ENCODE measurements at places on chromosomes 12 and 14.

DNA sequence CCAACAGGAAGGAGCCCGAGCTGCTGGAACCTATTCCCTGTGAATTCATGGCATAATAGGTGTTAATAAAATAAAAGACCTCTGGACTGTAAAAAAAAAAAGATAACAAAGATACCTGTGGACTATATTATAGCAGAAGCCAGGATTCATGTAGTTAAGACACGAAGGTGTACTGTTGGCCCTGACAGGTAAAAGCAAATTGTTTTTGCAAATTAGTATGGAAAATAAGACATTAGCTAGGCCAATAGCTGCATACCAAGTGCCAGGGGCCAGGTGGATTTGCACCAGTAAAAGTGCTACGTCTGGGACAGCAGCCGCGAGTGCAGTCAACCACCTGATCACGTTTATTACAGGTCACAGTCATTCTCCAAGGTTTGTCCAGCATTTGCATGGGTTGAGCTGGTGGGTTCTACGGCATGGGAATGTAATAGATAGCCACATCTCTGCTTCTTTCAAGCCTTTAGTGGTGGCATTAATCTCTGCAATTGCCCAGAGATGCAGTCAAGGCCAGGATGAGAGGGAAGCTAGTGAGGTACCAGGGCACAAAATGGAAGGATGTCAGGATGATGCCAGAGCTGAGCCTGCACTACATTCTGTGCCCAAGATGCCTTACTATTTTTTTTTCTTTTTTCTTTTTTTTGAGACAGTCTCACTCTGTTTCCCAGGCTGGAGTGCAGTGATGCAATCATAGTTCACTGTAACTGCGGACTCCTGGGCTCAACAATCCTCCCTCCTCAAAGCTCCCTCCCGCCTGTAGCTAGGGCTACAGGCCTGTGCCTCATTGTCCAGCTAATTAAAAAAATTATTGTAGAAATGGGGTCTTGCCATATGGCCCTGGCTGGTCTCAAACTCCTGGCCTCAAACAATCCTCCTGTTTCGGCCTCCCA lies 26.3 kb downstream of the TNFAIP2 start:
- DNase-seq, result no peak

DNA sequence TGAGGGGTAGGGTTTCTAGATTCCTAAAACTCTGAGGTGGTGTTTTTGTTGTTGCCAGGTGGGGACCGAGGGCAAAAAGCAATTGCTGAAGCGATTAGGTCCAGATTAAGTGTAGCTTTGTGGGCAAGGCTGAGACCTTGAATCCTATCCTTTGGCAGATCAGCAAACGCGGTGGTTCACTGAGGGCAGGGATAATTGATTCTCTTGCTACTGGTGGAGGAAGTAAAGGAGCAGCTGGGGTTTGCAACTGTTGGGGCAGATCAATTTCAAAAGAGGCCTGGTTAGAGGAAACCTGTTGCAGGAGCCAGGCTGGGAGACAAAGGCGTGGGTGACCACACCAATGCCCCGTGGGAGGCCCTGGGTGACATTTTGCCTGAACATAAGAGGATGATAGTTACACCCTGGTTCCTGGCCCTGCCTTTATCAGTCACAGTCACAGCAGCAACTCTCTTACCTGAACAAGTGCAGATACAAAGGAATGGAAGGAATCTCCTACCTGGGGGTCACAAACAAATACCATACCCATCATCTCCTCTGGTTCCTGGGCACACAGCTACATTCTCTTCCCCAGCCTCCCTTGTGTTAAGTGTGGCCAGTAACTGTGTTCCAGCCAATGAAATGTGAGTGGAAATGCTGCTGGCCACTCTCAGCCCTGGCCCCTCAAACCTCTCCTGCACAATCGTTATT lies 43.3 kb upstream of the RASSF3 start:
- no peak for DNase-seq

DNA sequence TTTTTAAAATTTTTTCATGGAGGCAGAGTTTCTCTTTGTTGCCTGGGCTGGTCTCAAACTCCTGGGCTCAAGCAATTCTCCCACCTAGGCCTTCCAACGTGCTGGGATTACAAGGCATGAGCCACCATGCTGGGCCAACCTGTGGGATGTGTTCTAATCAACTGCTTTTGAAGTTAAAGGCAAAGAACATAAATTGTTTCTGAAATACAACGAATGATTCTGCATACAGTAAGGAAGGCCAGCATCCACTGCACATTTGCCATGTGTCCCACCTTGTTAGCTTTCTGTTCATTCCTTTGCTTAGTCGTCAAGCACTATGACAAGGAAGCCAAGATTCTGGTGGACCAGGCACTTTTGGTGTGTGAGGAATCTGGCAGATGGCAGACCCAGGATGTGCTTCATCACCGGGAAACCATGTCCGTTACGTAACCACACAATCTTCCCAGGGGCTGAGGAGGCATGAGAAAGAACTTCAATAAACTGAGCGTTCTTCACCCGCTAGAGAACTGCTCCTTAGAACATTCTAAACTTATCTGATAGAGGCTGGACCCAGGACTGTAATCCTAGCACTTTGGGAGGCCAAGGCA lies 24.5 kb downstream of the MOK start:
- peak; percentile 91 for DNase-seq

- DNase-seq, result no peak
These were observed 31.0 kb downstream of the CCDC85C start for GRCh38 chr14:99573000-99573330.

DNA sequence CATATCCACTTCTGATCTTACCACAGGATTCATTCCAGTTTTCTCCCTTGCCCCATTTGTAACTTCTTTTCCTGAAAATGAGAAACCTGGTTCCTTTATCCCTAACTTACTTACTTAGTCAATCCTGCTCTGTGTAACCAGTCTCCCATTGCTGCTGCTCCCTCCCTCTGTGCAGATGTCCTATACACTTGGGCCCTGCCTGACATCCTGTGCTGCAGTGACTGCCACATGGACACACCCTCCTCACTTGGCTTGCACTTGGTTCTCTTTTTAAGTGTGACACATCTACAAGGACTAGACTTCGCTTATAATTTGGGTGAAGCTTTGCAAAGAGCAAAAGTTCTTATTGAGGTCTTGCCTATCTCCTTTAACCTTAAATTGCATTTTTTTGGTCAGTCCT lies 51.4 kb downstream of the FGD4 start:
- DNase-seq, result no peak

DNA sequence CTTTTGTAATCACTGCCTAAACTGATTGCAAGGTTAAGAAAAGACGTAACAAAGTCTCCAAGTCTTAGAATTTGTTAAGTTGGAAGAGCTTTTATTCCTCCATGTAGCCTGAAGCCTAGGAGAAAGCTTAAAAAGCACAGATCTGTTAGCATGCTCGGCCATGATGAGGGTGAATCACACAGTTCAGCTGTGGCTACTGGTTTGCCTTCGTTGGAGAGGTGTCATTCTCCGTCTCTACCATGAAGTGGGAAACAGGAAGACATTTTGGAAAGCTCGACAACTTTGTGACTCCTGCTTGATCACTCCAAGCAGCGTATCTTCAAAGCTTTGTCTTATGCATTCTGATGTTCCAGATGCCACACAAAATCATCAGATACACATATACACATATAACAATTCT lies 27.1 kb downstream of the DCP1B start:
- DNase-seq, result no peak

DNA sequence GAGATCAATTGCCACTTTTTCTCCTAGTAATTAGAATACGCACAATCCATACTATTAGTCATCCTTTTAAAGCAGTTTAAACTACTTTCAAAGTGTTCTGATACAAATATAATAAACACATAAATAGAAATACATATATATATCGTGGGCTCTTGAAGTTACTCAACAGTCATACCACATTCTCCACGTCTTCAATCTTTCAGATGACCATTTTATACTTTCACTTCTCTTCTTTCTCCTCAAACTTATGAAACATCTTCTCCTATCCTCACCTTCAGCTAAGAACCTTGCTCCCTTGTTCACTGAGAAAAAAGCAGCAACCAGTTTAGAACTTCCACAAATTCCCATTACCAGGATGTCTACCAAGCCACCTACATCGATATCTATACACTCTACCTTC lies 19.2 kb downstream of the CEP290 start:
- DNase-seq, result no peak

DNA sequence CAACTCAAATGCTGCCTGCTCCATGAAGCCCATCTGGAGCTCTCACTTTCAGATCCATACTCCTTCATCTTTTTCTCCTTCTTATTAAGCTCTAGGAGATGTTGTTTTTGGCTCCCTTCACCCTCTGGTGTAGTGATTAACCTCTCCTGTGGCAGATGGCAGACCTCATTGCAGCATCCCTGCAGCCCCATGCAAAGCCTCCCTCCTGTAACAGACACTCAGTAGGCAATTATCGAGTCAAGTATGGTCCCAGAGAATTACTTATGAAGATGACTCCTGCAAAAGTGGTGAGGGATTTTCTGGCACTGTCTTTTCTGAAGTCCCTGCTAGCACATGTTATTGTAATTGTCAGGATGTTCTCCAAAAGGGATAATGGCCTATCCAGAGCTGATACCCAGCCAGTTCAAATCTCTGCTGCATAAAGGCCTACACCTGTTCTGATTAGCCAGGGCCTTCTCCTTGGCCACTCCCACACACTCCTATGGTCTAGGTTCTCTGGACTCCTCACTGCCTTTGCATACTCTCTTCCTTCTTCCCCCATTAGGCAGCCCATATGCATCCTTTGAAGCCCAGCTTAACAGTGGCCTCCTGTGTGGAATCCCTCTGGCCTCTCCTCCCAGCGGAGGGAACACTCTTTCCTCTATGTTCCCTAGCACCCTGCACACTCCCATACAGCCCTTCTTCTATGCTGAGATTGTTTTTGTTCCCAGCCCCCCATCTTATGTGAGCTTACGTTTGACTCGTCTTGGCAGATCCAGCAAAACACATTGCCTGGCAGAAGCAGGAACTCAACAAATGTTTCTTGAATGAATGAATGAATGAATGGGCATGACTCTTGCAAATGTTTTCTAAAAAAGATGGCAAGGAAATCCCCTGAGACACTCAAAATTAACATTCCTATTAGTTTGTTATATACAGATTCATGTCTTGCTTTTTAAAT lies 43.9 kb upstream of the MDM1 start:
- no peak for DNase-seq

DNA sequence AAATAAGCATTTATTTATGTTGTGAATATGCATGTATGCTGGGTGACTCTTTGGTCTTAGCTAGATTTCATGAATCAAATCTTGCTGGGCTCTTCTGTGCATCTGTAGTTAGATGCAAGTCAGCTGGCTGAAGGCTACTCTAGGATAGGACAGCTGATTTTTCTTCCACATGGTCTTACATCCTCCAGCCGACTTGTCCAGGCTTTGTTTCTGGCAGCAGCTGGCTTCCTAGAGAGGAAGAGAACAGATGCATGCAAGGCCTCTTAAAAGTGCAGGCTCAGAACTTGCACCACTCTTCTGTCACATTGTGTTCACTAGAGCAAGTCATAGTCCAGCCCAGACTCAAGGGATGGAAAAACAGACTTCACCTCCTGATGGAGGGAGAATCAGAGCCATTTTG lies 435.4 kb upstream of the STXBP6 start:
- DNase-seq, result no peak

GRCh38 chr12:22935501-22935900 lies 310.5 kb downstream of the ETNK1 start:
- DNase-seq, result peak; percentile 2

DNA sequence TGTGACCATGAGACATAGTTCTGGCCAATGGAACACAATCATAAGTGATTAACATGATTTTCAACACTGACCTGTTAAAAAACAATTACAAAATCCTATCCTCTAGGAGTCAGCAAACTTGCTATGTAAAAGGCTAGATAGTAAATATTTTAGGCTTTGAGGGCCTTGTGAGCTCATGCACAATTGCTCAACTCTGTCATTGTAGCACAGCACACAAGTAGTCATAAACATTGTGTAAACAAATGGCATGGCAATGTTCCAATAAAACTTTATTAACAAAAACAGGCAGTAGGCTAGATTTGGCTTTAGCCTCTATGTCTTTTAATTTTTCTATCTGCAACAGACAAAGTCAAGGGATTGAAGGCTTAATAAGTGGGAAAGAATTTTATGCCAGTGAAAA lies 350.7 kb downstream of the C12orf50 start:
- DNase-seq, result no peak

- peak; percentile 54 for DNase-seq
These were observed 32.7 kb downstream of the KDM5A start for GRCh38 chr12:356276-356988.

- no peak for DNase-seq
These were observed 319 bp downstream of the GALNT6 start for GRCh38 chr12:51390891-51391282.

GRCh38 chr12:78719721-78720120 lies 144.9 kb upstream of the SYT1 start:
- DNase-seq, result no peak

GRCh38 chr12:119476951-119477350 lies 116.6 kb upstream of the TMEM233 start:
- DNase-seq, result no peak

- peak; percentile 5 for DNase-seq
These were observed 70.4 kb downstream of the TMEM116 start for GRCh38 chr12:111942557-111942956.

- DNase-seq, result no peak
These were observed 66.0 kb upstream of the GALNT9 start for GRCh38 chr12:132395192-132395907.

GRCh38 chr12:57135527-57136326 lies 7.4 kb downstream of the LRP1 start:
- DNase-seq, result peak; percentile 22

DNA sequence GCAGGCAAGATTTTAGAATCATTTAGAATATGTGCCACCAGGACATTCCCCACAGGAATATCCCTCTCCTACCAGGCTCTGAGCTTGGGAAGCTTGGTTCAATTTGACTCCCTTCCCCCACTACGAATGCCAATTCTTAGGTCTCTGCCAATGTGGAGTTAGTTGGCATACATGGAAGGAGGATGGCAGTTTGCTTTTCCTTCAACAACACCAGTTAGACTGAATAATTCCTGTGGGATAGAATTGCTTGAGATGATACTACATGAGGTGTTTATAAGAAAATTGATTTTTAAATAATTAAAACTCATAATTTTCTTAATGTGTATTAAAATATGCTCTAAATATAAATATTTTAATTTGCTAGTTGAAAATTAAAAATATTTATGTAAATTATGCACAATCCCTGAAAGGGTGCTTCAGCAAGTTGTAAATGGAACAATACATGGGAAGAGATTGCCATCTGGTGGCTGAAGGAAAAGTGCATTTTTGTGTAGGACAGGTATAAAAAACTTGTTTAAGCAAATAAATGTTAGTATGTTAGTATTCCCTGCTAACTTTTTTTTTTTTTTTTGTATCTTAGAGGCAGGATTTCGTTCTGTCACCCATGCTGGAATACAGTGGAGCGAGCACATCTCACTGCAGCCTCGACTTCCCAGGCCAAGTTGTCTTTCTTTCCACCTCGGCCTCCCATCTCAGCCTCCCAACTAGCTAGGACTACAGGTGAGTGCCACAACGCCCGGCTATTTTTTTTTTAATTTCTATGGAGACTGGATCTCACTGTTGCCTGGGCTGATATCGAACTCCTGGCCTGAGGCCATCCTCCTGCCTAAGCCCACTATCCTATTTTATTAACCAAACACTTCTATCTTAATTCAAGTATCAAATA lies 25.8 kb upstream of the STRAP start:
- DNase-seq, result peak; percentile 38

GRCh38 chr14:102586420-102587104 lies 5.9 kb upstream of the RCOR1 start:
- no peak for DNase-seq
